Right ventricle myocardium superior (tissue), 1 donor: ENCODE measurements at places on chromosomes 5 and 9.
A peak's percentile ranks its signal among the peaks of the same experiment; 100 is the strongest.

- peak; percentile 77 for DNase-seq
Measured at GRCh38 chr5:160175438-160176218, 53.7 kb upstream of the FABP6 start.

GRCh38 chr9:116060631-116061030 is 93.0 kb upstream of the PAPPA start:
- DNase-seq: no peak

DNA sequence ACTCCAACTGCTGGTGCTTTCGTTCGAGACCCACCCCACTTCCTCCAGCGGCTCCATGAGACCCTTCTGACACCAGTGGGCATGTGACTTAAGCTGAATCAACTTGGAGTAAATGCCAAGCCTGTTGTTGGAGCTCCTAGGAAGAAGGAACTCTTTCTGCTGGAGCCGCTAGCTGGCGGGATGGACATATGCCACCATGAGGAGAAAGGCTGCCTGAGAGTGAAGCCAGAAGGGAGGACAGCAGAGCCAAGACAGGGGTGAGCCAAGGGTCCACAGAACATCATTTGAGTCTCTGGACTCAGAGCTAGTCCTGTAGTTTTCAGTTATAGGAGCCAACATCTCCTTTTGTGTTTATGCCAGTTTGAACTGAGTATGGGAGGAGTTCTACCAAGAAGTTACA is 35.9 kb downstream of the ANXA6 start:
- no peak for DNase-seq

DNA sequence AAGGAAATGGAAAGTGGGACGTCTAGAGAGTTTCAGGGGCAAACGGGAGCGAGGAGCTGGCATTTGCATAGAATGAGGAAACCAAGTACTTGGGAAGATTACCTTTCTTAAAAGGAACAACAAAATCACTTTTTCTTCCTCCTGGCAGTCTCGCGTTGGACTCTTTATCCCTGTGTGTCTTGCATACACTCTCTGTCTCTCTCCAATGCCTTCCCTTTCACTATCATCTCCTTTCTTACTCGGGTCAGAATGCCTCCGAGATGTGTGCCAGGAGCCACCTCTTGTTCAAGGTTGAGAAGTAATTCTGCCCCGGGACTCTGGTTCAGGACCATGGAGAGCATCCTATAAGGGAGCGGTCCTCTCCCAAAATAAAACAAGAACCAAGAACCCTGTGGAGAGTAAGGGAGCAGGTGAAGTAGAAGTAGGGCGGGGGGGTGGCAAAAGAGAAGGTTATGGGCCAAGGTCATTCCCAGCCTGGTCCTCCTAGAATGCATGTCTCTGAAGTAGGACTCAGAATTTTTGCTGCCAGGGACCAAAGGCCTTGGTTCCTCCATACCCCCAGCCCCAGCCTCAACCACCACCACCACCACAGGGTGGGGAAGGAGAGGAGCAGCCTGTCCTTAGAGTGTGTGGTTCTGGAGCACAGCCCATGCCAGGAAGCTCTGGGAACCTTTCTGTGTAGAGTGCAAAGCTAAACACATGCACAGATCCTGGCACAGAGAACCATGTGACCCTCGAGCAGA is 72.1 kb upstream of the ARAP3 start:
- no peak for DNase-seq

DNA sequence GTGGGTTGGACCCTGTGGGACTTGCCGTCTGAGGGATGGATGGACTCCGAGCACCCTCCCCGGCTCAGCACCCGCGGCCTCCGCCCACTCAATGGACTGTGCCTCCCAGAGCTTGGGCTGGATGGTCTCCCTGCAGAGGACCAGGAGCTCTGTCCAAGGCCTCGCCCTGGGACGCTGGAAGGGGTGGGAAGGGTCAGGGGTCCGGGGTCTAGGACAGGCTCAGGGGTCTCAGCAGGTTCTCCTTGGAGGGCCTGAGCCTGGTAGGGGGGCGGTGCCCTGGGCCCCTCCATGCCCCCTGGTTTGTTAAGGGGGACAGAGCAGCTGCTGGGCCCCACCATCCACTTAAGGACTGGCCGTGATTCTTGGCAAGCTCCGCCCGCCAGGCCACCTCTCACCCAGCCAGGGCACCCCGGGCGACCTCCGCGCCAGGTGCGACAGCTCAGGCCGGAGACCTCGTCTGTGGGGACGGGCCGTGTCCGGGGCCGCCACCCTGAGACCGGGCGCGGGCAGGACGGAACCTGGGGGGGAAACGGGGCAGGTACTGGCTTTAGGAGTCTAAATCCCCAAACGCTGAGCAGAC is 29.2 kb downstream of the EXOC3 start:
- peak; percentile 59 for DNase-seq

DNA sequence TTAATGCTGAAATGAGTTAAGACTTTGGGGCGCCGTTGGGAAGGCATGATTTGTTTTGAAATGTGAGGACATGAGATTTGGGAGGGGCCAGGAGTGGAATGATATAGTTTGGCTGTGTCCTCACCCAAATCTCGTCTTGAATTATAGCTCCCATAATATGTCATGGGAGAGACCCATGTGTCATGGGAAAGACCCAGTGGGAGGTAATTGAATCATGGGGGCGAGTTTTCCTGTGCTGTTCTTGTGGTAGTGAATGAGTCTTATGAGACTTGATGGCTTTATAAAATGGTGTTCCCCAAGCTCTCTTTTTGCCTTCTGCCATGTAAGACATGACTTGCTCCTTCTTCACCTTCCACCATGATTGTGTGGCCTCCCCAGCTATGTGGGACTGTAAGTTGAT is 5.1 kb downstream of the SLC25A48 start:
- DNase-seq: no peak

DNA sequence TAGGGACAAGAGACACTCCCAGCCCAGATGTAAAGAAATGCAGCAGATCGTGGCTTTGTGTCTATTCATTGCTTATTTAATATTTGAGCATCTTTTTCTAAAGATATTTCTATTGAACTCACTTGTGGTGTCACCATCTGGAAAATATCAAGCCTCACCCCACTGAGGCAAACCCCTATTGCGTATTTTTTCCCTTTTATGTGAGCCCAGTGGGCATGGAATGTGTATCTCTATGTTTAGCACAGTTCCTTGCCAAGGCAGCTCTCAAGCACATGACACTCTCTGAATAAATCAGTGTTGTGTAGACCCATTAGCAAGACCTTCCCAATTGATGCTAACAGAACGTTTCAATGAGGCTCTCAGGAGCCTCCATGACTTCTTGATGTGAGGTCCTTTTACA is 81.6 kb downstream of the TMEM174 start:
- DNase-seq: no peak

- DNase-seq: no peak
Measured at GRCh38 chr5:152864991-152865390, 459.9 kb upstream of the NMUR2 start.

- peak; percentile 82 for DNase-seq
Measured at GRCh38 chr9:121748727-121749423, 97.4 kb downstream of the DAB2IP start.

GRCh38 chr9:37215830-37216229 is 95.5 kb downstream of the ZCCHC7 start:
- no peak for DNase-seq

DNA sequence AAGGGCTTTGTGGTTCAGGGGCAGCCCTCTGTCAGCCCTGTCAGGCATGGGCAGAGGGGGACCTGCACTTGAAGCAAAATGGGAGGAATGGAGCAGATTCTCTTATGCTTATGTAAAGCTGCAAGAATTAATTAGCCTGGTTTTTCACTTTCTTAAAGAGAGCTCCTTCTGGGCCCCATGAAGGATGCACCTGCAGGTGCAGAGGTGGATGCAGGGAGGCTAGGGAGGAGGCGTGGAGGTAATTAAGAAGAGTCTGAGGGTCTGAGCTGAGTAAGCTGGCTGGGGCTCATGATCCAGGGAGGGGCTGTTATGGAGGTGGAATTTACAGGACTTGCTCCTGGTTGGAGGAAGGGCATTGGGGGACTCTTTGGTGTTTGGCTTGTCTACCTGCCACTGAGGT is 22.0 kb downstream of the NSG2 start:
- no peak for DNase-seq

DNA sequence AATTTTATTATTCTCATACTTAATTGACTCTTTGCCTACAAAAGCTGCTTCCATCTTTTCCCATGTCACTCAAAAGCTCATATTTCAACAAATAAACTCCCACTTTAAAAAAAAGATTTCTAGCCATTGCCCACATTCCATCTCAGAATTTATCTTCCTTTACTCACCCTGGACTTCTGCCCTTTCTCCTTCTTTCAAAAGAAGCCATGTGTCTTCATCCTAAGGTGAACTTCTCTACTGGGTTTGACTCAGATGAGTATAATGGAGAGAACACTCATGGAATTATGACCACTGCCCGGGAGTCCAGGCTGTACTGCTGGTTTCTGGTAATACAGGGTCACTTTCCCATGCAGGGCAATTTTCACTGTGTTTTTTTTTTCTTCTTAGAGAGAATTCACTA is 548.5 kb upstream of the ZNF462 start:
- no peak for DNase-seq

DNA sequence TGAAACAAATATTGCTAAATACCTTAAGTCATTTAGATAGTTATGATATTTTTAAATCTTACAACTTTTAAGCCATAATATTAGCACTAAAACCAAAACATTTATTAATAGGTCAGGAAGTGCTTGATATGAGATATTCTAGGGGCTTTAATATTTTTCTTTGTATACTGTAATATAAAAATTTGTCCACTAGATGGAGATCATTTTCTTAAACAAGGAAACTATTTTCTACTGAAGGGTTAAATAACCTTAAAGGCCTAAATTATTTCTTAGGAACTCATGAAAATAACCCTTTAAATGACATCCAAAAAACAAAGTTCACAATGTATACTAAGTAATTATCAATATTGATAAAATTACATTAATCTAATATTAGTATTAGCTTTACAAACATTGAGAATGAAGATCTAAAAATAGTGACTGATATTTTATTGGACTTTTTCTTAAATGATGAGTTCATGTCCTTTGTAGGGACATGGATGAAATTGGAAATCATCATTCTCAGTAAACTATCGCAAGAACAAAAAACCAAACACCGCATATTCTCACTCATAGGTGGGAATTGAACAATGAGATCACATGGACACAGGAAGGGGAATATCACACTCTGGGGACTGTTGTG is 635.7 kb downstream of the RAB3C start:
- DNase-seq: no peak

- DNase-seq: no peak
Measured at GRCh38 chr9:81623778-81624177, 65.6 kb downstream of the TLE1 start.

DNA sequence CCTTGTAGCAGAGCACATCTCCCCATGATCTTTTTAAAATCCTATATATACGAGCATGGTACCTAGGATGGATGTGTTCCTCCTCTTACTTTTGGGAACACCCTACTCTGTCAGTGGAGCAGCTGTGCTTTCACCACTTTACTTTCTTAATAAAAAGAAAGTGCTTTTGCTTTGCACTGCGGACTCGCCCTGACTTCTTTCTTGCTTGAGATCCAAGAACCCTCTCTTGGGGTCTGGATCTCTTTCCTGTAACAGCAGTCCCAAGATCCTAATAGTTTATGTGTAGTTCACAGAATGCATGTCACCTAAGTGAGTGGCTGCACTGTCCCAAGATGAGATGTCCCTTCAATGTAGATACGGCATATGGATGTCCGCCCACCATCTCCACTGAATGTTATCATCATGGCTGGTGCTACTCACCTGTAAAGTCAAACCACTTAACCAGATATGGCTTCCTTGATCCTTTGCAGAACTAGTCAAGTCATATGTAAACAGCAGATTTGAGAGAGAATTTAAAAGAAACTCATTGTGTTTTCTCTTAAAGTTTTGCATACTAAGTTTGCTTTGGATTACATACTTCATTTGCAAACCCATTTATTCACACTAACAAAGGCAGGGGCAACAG is 1.9 kb downstream of the FGF1 start:
- DNase-seq: no peak
